ENCODE measurements at places on chromosomes 5 and 9.

GRCh38 chr9:31604531-31604930 lies 779.9 kb upstream of the ACO1 start:
- DNase-seq = peak; percentile 26

DNA sequence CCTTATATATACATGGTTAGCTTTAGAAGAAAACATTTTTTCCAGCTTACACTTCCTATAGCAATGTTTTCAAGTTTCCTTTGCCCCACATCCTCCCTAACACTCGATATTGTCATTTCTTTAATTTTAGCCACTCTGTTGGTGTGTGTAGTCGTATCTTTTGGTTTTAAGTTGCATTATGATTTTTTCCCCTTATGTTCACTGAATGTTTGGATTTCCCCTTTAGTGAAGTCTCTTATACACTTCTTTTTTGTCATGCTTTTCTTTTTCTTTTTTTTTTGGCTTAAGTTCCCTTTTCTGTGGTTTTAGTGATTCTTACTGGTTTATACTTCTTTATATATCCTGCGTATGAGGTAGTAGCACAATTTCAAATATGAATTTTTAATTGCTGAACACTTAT lies 58.8 kb downstream of the KDM4C start:
- DNase-seq = no peak

- no peak for DNase-seq
These were observed 123.9 kb upstream of the HAPLN1 start for GRCh38 chr5:83844449-83845068.

DNA sequence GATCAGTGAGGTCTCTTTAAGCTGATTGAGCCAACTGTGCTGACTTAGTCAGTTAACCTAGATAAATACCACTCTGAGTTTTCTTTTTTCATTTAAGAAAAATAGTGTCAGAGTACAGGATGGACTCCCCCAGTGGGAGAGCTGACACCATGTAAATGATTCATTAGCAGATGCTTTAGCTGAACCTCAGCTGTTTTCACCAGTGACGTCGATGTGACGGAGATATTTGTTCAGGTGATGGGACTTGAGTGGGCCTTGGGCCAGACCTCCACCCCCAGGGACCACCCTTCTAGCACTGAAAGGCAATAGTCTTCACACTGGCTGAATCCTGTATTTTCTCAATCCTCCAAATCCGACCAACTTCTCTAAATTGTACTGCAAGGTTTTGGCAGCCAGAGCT lies 196.1 kb downstream of the GAS1 start:
- DNase-seq = no peak
